ENCODE measurements at places on chromosomes 12 and 14.

- no peak for DNase-seq
These were observed 4.0 kb downstream of the TRIP11 start for GRCh38 chr14:92035890-92036289.

DNA sequence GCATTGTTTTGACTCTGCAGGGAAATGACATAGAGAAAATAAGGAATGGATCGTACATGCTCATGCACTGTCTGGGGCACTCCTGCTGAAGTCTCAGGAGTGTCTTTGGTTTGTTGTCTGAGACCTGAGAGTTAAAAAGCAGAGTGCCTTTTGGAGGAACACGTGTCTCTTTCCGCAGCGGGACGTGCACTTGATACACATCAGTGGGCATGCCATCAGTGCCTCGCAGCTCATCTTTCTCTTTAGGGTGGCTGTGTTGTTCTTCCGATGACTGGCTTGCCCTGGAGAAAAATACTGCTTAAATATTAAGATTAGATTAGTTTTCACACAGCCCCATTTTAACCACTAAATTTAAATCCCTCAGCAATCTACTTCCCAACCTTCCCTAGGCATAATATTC lies 835.9 kb downstream of the DIO2 start:
- no peak for DNase-seq

DNA sequence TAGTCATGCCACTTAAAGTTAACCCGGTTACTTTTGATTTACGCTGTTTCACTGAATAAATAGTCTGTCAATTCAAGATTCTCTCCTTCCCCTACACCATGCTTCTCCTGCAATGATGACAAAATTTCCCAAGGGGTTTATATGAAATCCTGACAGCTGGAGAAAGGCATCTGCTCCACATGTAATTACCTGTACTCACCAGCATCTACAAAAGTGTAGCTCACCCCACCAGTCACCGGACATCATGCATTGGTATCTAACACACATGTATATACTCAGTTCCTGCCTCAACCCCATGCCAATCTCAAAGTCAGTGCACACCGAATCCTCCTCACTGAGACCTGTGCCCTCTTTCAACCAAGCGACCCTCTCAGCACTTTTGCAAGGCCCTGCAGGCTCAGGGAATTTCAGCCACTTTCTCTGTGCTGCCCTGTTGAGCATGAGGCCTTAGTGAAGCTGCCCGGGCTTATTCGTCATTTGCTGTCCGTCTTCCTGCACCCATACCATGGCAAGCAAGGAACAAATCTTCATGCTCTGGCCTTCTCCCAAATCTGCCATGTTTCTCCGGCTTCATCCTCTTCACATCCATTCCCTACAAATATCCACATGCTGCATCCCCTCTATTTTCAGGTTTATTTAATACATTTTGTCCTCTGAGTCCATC lies 131.6 kb downstream of the SEC23A start:
- no peak for DNase-seq

GRCh38 chr12:119153477-119154434 lies 25.0 kb upstream of the HSPB8 start:
- DNase-seq = no peak

GRCh38 chr12:106109168-106109910 lies 29.4 kb downstream of the NUAK1 start:
- no peak for DNase-seq

- DNase-seq = no peak
These were observed 226.8 kb downstream of the FBXL14 start for GRCh38 chr12:1367331-1368291.

- DNase-seq = no peak
These were observed 280.9 kb downstream of the CACNA1C start for GRCh38 chr12:2333491-2334195.

- DNase-seq = no peak
These were observed 1224.9 kb upstream of the TMEM132C start for GRCh38 chr12:127041985-127042625.

GRCh38 chr12:32312049-32312670 lies 87.2 kb upstream of the FGD4 start:
- no peak for DNase-seq

DNA sequence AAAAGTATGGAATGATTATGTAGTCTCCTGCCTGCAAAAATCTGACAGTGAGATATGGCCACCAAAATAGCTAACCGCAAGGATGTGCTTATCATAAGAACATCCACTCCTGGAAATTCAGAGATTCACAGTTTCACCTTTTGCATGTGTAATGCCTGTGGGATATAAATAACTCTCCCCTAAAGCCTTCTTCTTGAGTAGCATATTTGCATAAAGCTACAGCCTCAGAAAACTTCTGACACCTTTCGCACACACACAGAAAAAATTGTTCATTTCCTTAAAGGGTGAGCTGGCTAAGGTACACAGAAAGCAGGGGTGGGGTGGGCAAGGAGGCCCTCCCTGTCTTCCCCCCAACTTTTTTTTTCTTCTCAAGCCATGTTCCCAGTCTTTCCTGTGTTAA lies 3.1 kb upstream of the IGF1 start:
- no peak for DNase-seq

DNA sequence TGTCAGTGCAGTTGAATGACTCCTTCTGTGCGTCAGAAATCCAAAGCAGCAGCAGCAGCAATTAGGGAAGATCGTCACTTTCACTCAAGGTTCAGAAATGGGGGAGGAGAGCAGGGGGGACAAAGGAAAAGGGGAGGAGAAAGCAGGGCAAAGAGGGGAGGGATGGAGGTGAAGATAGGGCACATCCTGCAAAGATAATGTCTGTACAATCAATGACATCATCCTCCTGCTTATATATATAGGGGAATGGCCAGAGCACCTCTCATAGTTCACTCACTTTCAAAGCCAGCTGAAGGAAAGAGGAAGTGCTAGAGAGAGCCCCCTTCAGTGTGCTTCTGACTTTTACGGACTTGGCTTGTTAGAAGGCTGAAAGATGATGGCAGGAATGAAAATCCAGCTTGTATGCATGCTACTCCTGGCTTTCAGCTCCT lies at the start of gene NTS:
Gene NTS, plus strand, starts transcription at position 265 of the 431 bp plus-strand sequence. Its CDS starts 109 bp downstream, at position 374.
- no peak for DNase-seq

DNA sequence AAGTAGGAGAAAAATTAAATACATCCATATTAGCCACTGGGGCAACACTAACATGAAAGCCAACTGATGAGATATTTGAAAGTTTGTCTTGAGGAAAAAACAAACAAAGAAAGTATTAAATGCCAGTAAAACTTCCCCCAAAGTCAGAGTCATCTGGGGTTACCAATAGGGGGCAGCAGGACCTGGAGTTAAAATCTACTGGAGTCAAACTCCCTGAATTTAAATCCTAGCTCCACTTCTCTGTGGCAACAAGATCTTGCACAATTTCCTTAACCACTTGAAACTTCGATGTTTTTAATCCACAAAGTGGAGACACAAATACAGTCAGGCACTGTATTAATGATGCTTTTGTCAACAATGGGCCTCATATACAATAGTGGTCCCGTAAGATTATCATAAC lies 14.4 kb downstream of the PLEKHG7 start:
- no peak for DNase-seq

DNA sequence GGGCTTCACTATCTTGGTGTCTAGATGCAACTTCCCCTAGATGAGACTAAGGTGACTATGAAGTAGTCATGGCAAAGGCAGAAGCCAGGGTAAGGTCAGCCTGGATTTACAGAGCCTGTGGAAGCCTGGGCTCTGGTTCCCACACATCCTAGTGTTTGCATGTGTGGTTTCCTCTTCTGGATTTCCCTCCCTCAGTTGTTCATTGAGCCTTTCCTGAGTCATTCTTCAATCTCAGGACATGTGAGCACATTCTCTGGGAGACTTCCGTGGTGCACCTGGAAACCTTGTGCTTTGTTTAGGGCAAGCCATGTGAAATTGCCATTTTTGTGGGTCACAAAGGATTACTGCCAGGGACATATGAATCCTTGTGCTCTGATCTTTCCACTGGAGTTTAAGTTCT lies 236.6 kb downstream of the C12orf75 start:
- DNase-seq = no peak

GRCh38 chr14:103507751-103508150 lies 14.9 kb downstream of the CKB start:
- DNase-seq = no peak

GRCh38 chr12:71718611-71719010 lies 32.7 kb downstream of the TMEM19 start:
- no peak for DNase-seq

GRCh38 chr14:73143003-73143402 lies 6.7 kb downstream of the PSEN1 start:
- no peak for DNase-seq

DNA sequence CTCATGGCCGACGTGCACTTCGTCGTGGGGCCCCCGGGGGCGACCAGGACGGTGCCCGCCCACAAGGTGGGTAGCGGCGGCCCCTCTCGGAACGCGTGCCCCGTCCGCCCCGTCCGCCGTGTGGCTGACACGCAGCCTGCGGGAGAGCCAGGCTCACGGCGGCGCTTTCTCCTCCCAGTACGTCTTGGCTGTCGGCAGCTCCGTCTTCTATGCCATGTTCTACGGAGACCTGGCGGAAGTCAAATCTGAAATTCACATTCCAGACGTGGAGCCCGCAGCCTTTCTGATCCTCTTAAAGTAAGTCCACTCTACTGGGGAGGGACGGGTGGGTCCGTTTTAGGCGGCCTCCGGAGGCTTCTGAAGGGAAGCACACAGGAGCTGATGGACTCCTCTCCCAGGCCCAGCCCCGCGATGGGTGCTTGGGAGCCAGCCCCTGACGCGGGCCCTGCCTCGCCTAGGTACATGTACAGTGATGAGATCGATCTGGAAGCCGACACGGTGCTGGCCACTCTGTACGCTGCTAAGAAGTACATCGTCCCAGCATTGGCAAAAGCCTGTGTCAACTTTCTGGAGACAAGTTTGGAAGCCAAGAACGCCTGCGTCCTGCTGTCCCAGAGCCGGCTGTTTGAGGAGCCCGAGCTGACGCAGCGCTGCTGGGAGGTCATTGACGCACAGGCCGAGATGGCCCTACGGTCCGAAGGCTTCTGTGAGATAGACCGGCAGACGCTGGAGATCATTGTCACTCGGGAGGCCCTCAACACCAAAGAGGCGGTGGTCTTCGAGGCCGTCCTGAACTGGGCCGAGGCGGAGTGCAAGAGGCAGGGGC lies 1.1 kb downstream of the BTBD6 start:
- DNase-seq = no peak

GRCh38 chr12:132278401-132279183 lies 50.8 kb downstream of the GALNT9 start:
- no peak for DNase-seq

DNA sequence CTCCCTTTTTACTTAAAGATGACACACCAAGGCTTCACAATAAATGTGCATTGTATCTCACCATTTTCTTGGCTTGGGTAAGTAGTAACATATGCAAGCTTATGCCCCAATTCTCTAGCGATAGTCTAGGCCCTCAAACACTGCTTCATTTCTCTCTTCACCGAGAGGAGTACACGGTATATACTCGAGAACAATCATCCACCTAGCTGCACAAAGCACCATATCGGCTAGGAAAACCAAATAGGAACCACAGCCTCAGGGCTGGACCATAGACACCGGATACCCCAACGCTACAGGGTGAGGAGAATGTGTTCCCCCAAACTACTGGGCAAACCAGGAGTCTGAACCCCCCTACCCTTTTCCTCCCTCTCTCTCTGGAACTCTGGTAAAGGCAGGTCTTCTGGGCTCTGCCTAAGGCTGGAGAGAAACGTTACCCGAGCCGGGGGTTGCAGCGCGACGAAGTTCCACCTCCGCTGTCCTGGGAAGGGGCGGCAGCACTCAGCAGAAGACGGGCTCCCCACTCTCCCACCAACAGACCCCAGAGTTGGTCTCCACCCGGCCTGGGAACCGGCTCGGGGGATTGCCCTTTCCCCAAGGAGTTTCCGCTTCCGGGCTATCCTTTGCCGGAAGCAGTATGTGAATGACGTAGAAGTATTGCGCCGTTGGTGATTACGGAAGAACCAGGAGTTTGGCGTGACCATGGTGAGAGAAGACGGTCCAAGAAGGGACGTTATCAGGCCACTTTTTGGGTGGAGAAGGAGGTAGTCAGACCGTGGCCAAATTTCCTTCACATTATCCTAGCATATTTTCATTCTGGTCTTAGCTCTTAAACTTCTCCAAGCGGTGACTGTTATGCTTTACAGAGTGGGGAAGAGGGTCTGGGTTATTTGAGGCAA lies at the start of the genes AREL1 and FCF1:
Gene AREL1, minus strand, starts transcription at position 582 of the 896 bp plus-strand sequence. CDS start 27,465 bp downstream, outside the sequence.
Gene FCF1, plus strand, starts transcription at position 646 of the 896 bp plus-strand sequence. Its CDS starts 54 bp downstream, at position 700.
- DNase-seq = no peak

- no peak for DNase-seq
These were observed 6.1 kb upstream of the NUAK1 start for GRCh38 chr12:106144847-106145246.

DNA sequence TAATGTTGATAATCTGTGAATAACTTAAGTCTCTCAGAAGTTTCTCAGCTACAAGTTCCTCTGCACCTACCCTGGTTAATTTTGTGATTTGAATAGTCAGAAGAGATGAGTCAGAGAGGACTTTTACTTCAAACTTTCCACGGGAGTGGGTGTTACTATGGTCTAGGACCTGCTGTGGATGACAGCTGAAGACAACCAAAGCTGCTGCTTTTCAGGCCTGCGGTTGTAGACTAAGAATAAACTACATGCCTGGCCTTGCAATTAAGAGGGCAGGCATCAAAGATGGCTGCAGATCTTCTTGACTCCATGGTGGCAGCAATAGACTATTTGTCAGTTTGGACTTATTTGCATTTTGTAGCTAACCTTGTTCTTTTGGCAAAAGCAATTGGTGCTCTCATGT lies 227.1 kb upstream of the KRR1 start:
- DNase-seq = no peak

DNA sequence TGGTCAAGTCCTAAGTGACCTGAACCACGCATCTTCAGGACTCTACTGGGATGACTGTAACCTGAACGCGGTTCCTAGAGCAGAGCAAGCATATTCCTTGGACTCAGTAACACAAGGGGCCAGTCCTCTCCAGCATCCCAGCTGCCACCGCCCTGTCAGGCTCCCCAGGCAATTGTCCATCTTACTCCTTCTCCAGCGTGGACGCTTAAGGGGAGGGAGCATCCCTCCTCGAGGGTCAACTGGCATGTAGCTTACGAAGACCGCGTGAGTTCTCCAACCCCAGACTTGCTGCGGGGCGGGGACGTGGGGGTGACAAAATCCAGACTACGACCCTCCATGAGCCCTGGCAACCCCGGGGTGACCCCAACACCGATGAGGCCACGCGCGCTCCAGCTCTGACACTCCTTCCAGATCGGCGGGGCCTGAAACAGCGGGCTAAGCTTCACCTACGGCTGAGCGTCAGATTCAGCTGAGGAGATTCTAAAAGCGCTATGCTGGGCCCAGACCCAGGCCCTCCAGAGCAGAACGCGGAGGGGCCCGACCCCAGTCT lies 846 bp upstream of the MTHFD1 start:
- DNase-seq = no peak

DNA sequence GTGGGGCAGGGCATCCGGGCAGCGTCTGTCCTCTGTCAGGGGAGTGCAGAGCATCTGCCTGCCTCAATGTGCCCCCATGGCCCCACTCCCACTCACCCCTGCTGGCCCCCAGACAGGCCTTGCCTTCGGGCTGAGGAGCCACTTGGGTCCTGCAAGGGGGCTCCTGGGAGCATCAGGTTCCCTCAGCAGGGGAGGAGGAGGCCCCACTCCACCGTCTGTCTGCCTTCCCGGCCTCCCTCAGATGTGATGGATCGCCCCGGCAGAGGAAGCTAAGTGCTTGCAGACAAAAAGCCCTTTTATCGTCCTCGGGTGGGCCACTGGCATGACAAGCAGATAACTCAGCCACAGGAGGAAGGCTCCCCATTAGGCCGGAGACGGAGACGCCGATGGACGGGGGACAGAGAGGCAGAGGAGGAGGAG lies 35.1 kb downstream of the NCOR2 start:
- no peak for DNase-seq

GRCh38 chr12:13211859-13212664 lies 15.5 kb downstream of the EMP1 start:
- DNase-seq = no peak
